ENCODE measurements at places on chromosomes 1 and 21. TPM values are rescaled to one million over a fixed set of nuclear protein-coding genes. Genes with fewer than 3 reads are reported as not detected.

Gene CACNA1S
- 0.07 TPM for total RNA-seq

Gene TGFB2
- 11.4 TPM for total RNA-seq

GRCh38 chr1:83531521-83532309 is 467.2 kb downstream of the TTLL7 start:
- no peaks in the 10 kb centered on the region for H3K4me1 ChIP-seq
- H3K27me3 ChIP-seq = no peaks in the 10 kb centered on the region
- H3K36me3 ChIP-seq = no peaks in the 10 kb centered on the region
- H3K27ac ChIP-seq = no peak overlapping the region
- H3K4me3 ChIP-seq = no peak overlapping the region

DNA sequence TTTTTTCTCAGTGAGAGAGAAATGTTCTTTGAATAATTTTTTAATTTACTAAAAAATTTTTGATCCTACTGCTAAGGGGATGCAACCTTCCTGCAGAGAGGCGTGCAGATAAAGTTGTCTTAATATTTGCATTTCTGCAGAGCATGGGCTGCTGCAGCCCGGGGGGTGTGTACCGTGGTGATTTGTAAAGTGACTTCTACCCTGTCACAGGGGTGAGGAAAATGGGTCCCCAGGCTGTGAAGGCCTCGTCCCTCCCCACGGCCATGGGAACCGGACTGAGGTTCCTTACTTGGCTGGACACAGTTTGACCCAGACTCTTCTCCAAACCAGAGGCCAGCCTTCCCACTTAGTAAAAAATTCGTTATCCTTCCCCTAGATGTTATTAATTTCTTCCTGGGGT is 9.5 kb upstream of the C1orf174 start:
- H3K27ac ChIP-seq = no peak overlapping the region
- no peak overlapping the region for H3K4me3 ChIP-seq
- peaks cover 20% of the 10 kb centered on the region for H3K4me1 ChIP-seq
- DNase-seq = no peak

GRCh38 chr1:119565131-119565772 is 58.2 kb downstream of the HSD3B1 start:
- H3K4me3 ChIP-seq = no peak overlapping the region
- H3K27ac ChIP-seq = no peak overlapping the region
- H3K36me3 ChIP-seq = no peaks in the 10 kb centered on the region
- no peak for DNase-seq
- no peaks in the 10 kb centered on the region for H3K27me3 ChIP-seq
- peaks cover 9% of the 10 kb centered on the region for H3K4me1 ChIP-seq

DNA sequence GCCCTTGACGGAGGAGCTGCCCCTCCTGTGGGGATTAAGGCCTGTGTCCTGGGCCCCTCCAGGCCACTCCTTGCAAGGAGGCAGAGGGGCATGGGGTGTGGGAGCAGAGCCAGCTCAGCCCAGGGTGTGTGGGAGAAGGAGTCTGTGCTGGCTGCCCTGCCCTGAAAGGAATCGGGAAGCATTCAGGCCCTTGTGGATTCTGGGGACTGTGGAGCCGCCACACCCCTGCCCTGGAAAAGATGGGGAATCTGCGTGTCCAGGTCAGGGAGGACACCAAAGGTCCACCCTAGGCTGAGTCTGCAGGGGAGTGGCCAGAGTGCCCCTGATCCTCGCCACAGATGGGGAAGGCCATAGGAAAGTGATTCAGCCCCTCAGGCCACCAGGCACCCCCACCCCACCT is 16.5 kb upstream of the PRDM16 start:
- H3K4me3 ChIP-seq = no peak overlapping the region
- H3K27me3 ChIP-seq = peaks cover 87% of the 10 kb centered on the region
- peaks cover 3% of the 10 kb centered on the region for H3K36me3 ChIP-seq
- peaks cover 11% of the 10 kb centered on the region for H3K4me1 ChIP-seq

DNA sequence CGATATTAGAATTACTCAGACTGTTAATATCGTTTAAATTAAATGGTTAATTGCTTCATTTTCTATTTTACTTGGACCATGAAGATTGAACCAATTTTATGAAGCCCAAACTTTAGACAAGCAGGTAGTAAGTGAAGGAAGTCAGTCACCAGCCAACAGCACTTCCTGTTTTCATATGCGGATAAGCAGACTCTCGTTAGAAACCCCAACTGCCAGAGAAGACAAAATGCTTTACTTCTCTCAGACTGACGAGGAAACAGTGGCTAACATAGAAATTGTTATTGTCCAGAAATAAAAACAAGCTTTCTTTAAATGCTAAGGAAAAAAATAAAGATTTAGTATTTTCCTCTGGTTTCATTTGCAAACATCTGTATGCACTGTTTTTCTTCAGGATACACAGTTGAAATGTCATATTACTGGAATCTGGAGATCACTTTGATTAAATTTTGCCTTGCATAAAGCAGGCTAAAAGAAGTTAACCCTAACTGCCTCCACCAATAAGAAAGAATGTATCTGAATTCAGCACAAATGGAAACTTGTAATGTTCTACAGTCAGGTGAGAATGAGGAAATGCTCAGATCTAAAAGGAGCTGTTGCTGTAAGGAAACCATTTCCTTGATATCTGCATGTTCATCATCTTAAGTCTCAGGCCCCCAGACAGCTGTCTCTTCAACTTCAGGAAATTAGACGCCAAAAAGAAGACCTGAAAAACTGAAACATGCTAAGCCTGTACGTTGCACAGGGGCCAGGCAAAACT is 129.8 kb upstream of the SAMSN1 start:
- no peak overlapping the region for H3K4me3 ChIP-seq
- no peaks in the 10 kb centered on the region for H3K36me3 ChIP-seq
- no peak overlapping the region for H3K27ac ChIP-seq
- no peaks in the 10 kb centered on the region for H3K4me1 ChIP-seq
- H3K27me3 ChIP-seq = no peaks in the 10 kb centered on the region
- no peak for DNase-seq

- H3K27ac ChIP-seq = no peak overlapping the region
- DNase-seq = no peak
- peaks cover 4% of the 10 kb centered on the region for H3K4me1 ChIP-seq
- H3K4me3 ChIP-seq = no peak overlapping the region
Observed at GRCh38 chr1:15299179-15299578, 52.2 kb downstream of the FHAD1 start.
